ENCODE measurements at places on chromosomes 7 and 10.

DNA sequence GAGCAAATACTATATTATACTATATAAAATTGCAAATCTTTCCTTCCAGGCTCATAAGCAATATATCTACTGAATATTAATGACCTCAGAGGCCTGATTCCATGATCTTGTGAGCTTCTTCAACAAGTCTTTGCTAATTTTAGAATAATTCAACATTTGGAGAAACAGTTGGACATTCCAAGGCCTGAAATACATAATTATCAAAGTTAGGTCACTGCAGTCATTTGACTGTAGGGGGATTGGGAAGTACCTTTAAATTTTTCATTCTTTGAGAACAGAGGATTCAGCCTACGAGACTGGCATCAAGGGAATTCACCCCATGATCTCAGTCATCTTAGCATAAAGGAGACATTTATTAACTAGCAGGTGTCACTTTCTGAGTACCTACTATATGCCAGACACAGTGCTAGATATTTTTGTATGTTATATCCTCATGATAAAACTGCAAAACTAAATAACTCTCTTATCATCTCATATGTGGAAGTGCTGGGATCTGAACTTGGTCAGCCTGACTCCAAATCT is 85.4 kb downstream of the DOCK4 start:
- no peak for DNase-seq

GRCh38 chr7:157769086-157769485 is 432.3 kb downstream of the DNAJB6 start:
- DNase-seq = no peak

GRCh38 chr7:2980401-2981102 is 63.1 kb downstream of the CARD11 start:
- no peak for DNase-seq

- DNase-seq = no peak
Observed at GRCh38 chr7:158061026-158061630, 526.5 kb downstream of the PTPRN2 start.

- no peak for DNase-seq
Observed at GRCh38 chr7:40572810-40573465, 438.1 kb downstream of the SUGCT start.

DNA sequence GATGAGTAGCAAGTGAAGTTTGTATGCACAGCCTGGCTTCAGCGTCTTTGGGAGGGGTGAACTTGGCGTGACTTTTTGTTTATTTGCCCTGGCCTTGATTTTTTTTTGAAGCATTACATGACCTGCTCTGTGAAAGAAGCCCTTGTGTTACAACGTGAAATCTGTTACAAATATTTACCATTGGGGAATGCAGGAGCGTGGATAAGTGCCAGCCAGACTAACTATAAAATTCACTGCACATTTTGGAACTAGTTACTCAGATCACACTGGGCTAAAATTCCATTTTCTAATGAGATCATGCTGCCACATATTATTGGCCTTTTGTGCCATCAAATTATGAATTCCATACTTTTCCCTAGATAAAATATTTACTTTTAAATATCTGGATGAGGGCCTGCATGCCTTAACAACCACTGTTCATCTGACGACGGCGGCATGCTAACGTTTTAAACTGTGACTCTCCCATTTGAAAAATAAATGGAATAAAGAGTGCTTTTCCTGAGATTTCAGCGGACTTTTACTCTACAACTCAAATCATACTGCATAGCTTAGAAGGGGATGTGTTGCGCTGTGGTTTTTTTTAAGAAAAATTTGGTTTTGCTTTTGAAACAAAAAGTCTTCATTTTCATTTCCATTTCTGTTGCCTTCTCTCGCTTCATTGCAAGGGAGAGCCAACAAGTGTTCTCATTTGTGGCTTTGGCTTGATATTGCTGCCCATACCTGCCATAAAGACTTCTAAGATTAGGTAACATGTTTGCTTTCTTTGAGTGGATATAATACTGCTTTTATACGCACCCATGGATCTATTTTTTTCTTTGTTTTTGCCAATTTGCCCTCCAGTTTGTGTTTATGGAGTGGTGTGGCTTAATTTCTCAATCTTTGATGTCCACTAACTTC is 352.2 kb downstream of the TFEC start:
- DNase-seq = no peak

- no peak for DNase-seq
Observed at GRCh38 chr7:128891110-128891941, 19.2 kb downstream of the KCP start.

DNA sequence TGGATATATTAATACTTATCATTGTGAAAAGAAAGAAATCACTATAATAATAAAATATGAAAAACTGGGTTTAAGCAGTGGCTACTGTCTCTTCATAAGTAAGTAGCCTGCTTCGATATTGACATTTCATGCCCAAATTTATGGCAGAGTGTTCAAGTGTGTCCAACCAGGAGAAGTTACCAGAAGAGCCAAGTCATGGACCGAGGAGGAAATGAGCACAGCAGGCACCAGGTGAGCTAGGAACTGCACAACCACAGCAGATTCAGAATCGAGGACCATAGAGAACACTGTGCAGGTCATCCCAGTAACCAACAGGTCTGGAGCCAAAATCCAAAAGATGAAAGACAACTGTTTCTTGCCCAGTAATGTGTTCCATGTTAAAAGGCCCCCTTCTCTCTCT is 79.9 kb upstream of the ABCB5 start:
- no peak for DNase-seq

- DNase-seq = no peak
Observed at GRCh38 chr10:86152911-86153310, 213.7 kb downstream of the GRID1 start.

- no peak for DNase-seq
Observed at GRCh38 chr7:140678816-140679130, 6.0 kb downstream of the ADCK2 start.

GRCh38 chr7:30702200-30702599 is 19.9 kb upstream of the CRHR2 start:
- no peak for DNase-seq

- no peak for DNase-seq
Observed at GRCh38 chr10:110147961-110148360, 59.4 kb upstream of the MXI1 start.

- no peak for DNase-seq
Observed at GRCh38 chr10:71351628-71352319, 32.7 kb downstream of the SLC29A3 start.

- peak; percentile 47 for DNase-seq
Observed at GRCh38 chr10:21526860-21527597, 1.5 kb upstream of the SKIDA1 start.

GRCh38 chr10:103620891-103621782 is 127.6 kb downstream of the NEURL1 start:
- DNase-seq = no peak

DNA sequence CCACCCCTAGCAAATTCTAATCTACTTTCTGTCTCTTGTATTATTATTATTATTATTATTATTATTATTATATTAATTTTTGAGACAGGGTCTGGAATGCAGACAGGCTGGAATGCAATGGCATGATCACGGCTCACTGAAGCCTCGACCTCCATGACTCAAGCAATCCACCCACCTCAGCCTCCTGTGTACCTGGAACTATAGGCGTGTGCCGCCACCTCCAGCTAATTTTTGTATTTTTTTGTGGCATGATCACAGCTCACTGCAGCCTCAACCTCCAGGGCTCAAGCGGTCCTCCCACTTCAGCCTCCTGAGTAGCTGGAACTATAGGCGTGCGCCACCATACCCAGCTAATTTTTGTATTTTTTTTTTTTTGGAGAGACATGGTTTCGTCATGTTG is 2.6 kb upstream of the TMEM139 start:
- no peak for DNase-seq

GRCh38 chr10:8174762-8175161 is 120.3 kb downstream of the GATA3 start:
- no peak for DNase-seq

DNA sequence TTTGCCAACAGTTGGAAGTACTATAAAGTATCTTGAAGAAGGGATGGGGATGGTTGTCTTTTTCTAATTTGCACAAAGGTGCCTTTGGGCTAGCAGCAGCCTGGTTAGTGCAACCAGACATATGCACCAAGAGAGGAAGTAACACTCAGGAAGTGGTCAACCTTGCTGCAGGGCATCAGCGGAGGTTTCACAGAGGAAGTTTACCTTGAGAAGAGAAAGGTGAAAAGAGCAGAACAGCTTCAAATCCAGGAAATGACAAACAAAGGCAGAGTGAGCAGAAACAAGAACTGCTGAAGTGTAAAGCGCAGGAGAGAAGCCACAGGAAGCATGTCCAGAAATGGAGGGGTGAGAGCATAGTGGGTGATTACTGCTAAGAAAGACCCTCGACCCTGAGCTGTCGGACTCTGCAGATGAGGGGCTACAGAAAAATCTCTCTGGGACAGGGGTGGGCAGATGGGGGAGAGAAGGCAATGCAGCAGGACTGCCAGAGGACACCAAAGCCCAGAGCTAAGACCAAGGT is 66.9 kb downstream of the STK17A start:
- peak; percentile 39 for DNase-seq

- DNase-seq = no peak
Observed at GRCh38 chr7:127616724-127617123, 1.2 kb downstream of the PAX4 start.

DNA sequence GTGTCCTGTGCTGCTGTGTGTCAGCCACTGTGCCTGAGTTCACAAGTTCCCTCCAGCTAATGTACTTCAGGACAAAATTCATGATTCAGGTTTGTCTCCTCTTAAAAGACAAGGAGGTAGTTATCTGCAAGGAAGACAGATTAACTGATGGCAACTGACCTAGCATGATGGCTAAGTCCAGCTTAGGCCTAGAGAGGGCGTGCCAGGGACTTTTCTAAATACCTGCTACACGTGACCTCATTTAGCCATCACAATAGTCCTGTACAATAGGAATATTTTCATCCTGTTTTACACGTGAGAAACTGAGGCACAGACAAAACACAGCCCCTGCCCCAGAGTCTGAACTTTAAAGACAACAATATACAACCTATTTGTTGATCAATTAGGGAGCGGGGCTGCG is 275.7 kb downstream of the XPNPEP1 start:
- DNase-seq = no peak

DNA sequence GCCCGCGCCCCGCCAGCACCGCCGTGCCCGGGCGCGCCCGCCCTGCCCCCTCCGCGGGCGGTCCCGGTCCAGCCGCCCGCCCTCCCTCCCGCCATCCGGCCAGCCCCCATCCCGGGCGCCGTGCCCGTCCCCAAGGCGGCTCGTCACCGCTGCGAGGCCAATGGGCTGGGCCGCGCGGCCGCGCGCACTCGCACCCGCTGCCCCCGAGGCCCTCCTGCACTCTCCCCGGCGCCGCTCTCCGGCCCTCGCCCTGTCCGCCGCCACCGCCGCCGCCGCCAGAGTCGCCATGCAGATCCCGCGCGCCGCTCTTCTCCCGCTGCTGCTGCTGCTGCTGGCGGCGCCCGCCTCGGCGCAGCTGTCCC is at the start of gene HTRA1:
Gene HTRA1, plus strand, starts transcription at position 187 of the 362 bp plus-strand sequence. Its CDS starts 100 bp downstream, at position 287.
- no peak for DNase-seq

GRCh38 chr10:101493249-101493648 is 94.8 kb downstream of the POLL start:
- no peak for DNase-seq

GRCh38 chr7:106599343-106599698 is 61.6 kb downstream of the CCDC71L start:
- DNase-seq = no peak

DNA sequence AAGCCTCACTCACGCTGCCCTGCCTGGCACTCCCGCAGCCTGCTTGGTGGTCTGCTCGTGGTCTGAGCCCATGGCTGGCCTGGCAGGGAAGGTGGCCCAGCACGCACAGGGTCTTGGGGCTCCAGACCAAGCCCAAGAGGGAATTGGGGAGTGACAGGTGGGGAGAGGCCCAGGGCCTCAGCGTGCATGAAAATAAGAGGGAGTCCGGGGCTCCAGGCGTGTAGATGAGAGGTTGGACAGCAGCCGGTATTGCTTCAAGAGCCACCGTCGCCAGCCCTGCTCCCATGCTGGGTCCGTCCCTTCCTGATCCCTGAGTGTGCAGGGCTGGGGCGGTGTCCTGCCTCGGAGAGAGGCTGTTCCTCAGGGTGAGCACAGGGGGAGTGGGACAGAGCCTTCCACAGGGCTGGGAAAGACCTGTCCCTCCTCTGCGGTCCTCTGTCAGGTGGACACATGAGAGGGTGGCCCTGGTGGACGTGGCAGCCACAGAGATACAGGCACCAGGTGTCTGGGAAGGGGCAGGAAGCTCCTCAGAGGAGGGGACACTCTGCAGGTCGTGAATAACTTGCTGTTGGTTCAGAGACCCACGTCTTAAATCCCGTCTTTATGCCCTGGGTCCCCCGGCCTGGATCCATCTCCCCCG is 113.1 kb downstream of the INPP5A start:
- no peak for DNase-seq

DNA sequence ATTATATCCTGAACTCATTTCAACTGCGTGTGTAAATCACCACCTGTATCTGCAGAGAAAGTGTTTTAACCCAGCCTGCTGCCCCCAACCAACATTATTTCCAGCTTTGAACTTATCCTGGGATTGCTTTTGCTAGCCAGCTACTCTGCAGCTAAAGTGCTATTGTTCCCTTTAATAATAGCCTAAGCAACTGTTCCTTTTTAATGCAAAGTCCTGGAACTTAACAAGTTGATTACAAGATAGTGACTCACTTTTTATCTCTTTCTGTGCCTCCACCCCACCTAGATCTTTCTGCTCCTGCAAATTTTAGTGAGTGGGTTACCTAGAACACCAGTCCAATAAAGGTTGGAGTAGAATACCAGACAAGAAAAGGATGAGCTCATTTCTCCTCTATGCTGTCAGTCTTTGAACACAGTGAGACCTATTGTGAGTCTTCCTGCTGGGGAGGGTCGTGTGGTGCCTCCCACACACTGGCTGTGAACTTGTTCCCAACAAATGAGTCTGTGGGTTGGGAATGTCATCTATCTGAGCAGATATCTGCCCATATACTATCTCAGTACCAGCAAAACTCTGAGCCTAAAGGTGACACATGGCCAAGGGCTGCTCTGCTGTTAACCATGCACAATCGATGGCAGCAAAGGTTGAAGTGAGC is 137.7 kb downstream of the FAM204A start:
- DNase-seq = no peak

- DNase-seq = peak; percentile 17
Observed at GRCh38 chr7:6250364-6250833, 22.0 kb downstream of the CYTH3 start.

DNA sequence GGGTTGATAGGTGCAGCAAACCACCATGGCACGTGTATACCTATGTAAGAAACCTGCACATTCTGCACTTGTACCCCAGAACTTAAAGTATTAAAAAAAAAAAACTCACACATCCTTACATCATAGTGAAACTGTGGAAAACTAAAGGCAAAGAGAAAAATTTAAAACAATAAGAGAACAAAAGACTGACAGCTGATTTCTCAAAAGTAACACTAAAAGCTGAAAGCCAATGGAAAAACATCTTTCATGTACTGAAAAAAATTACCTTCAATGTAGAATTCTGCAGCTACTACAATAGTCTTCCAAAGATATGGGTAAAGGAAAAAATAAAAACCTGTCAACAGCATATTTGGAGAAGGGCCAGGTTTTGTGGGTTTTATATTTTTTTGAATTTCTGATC is 729.1 kb upstream of the NRP1 start:
- DNase-seq = no peak

DNA sequence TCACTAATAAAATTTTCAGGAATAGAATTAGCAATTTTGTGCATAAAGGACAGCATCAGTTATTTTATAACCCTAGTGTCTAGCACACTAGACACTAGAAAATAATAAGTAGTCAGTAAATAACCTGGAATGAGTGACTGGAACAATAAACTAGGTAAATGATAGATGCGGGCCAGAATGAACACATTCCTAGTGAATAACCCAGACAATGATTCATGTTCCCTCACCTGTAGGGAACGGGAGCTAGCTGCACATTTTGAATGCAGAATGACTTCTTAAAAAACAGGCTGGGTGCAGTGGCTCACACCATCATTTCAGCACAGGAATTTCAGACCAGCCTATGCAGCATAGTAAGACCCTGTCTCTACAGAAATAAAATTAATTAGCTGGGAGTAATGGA is 3.2 kb upstream of the ATOH7 start:
- DNase-seq = no peak

All from activated T-helper 9 cell treated with anti-CD3 and anti-CD28 coated beads, Interleukin-2, amount 50 U/mL, for 16 hours (primary cell).